Activated CD4-positive, CD25-positive, alpha-beta regulatory T cell (primary cell): ENCODE measurements at places on chromosomes 11 and 22.

- no peak for DNase-seq
These were observed 28.7 kb downstream of the SNU13 start for GRCh38 chr22:41659941-41660340.

GRCh38 chr11:57434640-57435546 is 8.0 kb upstream of the SLC43A3 start:
- DNase-seq, result no peak

- no peak for DNase-seq
These were observed 28.5 kb upstream of the PDE2A start for GRCh38 chr11:72702577-72703241.

DNA sequence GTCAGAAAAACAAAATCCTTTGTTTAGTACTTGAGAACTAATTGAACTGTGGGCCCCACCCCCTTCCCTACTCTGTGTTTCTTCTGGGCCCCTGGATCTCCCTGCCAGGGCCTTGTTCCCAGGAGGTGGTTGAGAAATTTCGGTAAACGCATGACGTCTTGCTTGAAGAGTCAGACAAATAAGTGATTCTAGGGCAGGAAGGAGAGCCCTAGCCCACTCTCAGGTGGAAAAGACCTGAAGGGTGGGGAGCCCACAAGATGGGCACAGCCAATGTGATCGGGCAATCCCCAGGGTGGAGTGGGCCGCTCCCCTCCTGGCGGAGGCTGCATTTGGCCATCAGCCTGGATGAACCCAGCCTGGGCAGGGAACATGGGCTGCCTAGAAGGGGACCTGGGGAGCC is 16.8 kb upstream of the P2RY2 start:
- no peak for DNase-seq

DNA sequence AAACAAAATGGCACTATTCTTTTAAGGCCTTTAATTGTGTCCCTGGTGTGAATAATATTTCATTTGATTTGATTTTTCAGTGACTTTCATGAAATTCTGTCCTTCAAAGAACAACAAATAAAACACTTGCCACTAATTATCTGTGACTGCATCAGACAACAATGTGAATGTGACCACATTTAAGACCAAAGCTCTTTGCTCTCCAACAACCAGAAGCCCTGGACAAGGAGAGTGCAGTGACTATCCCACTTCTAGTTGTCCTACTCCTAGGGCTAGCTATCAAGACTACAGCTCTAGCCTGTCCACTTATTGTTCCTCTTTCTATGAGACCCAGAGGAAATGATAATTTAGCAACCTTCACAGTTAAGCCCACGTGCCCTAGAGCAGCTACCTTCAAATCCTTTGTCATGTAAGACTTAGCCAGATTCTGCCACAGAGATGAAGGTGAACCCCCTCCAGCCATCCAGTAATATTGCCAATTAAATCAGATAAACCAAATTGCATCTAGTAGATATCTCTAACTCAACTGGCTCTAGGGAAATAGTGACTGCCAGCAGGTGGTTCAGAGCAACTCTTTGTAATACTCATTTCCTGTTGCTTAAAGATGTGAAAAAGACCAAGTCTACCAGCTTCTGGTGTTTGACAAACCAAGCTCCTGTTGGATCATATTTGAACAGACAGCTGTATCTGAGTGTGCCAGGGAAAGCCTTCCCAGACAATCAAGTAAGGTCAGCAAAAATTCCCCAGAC is 142.6 kb upstream of the BLID start:
- DNase-seq, result no peak
